ENCODE measurements at places on chromosomes 6 and 20. TPM values are rescaled to one million over a fixed set of nuclear protein-coding genes. Genes with fewer than 3 reads are reported as not detected.

Gene PCSK2
- not detected for total RNA-seq

Gene THBS2
- total RNA-seq, result not detected

Gene BTN1A1
- total RNA-seq, result 0.74 TPM

Gene WFDC5
- not detected for total RNA-seq

Gene CDSN
- not detected for total RNA-seq

GRCh38 chr6:47743744-47744143, 38.1 kb upstream of the OPN5 start:
- H3K4me1 ChIP-seq, result no peaks in the 10 kb centered on the region
- H3K4me3 ChIP-seq, result no peak overlapping the region
- no peak overlapping the region for H3K27ac ChIP-seq
- H3K36me3 ChIP-seq, result no peaks in the 10 kb centered on the region

GRCh38 chr6:37893257-37893656, 73.7 kb downstream of the ZFAND3 start:
- peak overlapping the region; percentile 34 for H3K27ac ChIP-seq
- peak; percentile 12 for DNase-seq
- H3K4me3 ChIP-seq, result peak overlapping the region; percentile 10
- no peaks in the 10 kb centered on the region for H3K27me3 ChIP-seq
- peaks cover 11% of the 10 kb centered on the region for H3K4me1 ChIP-seq

DNA sequence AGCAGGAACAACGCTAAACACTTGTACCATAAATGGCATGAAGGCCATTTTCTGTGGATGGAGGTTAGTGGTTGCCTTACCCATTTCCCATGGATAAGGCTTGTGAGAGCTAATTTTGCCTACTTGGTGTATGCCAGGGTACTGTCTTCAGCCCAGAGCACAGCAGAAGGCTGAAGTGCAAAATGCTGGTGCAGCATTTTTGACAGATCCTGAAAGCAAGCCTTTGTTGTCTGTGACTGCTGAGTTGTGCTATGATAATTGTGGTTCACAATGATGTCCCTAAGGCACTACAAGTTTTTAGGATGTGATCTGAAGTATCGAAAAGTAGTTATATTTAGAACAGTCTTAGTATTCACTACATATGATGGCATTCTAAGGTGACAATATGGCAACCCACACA, 14.7 kb upstream of the HMGN3 start:
- no peaks in the 10 kb centered on the region for H3K27me3 ChIP-seq
- H3K4me3 ChIP-seq, result no peak overlapping the region
- no peaks in the 10 kb centered on the region for H3K36me3 ChIP-seq
- H3K4me1 ChIP-seq, result peaks cover 8% of the 10 kb centered on the region
- H3K27ac ChIP-seq, result no peak overlapping the region

GRCh38 chr6:16803294-16804200, 42.3 kb upstream of the ATXN1 start:
- H3K36me3 ChIP-seq, result no peaks in the 10 kb centered on the region
- H3K4me3 ChIP-seq, result no peak overlapping the region
- no peaks in the 10 kb centered on the region for H3K27me3 ChIP-seq
- no peaks in the 10 kb centered on the region for H3K4me1 ChIP-seq

DNA sequence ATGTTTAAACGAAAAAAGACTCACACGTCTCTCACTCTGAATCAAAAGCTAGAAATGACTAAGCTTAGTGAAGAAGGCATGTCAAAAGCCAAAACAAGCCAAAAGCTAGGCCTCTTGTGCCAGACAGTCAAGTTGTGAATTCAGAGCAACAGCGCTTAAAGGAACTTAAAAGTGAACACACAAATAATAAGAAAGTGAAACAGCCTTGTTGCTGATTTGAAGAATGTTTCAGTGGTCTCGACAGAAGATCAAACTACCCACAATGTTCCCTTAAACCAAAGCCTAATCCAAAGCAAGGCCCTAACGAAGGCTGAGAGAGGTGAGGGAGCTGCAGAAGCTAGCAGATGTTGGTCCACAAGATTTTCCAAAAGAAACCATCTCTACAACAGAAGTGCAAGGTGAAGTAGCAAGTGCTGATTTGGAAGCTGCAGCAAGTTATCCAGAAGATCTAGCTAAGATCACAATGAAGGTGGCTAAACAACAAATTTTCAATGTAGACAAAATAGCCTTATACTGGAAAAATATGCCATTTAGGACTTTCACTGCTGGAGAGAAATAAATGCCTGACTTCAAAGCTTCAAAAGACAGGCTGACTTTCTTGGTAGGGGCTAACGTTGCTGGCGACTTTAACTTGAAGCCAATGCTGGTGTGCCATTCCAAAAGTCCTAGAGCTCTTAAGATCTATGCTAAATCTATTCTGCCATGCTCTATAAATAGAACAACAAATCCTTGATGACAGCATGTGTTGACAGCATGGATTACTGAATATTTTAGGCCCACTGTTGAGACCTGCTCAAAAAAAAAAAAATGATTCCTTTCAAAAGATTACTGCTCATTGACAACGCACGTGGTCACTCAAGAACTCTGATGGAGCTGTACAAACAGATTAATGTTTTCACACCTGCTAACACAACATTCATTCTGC, 40.3 kb downstream of the SEC63 start:
- H3K27ac ChIP-seq, result no peak overlapping the region
- H3K4me1 ChIP-seq, result no peaks in the 10 kb centered on the region
- DNase-seq, result no peak
- no peak overlapping the region for H3K4me3 ChIP-seq
- H3K36me3 ChIP-seq, result peaks cover 9% of the 10 kb centered on the region

DNA sequence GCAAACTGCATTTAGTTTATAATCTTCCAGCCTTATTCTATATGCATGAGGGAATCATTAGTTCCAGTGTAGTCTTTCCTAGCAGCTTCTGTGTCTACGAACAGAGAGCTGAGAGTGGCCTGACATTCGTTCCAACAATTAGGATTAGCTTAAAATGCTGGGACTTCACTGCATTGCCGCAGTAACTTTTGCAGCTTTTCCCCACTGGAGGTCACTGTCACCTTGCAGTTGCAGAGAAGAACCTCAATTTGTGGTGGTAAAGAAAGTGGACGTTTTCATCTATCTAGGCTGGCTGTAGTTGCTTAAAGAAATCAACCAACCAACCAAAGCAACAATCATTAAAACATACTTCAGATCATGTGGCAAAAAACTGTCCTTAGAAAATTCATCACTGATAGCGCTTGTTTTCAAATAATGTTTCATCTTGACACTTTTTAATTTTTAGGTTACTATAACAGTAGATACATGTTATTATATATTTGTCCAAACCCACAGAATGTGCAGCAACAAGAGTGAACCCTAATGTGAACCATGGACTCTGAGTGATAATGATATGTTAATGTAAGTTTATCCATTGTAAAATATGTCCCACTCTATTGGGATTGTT, 12.2 kb downstream of the MYLK4 start:
- H3K4me3 ChIP-seq, result no peak overlapping the region
- no peak overlapping the region for H3K27ac ChIP-seq
- no peaks in the 10 kb centered on the region for H3K36me3 ChIP-seq
- DNase-seq, result peak; percentile 62
- H3K27me3 ChIP-seq, result no peaks in the 10 kb centered on the region

- H3K36me3 ChIP-seq, result no peaks in the 10 kb centered on the region
- H3K4me3 ChIP-seq, result no peak overlapping the region
- no peaks in the 10 kb centered on the region for H3K27me3 ChIP-seq
- no peaks in the 10 kb centered on the region for H3K4me1 ChIP-seq
- DNase-seq, result no peak
These were observed 383.7 kb upstream of the CDH4 start for GRCh38 chr20:60868316-60868891.

DNA sequence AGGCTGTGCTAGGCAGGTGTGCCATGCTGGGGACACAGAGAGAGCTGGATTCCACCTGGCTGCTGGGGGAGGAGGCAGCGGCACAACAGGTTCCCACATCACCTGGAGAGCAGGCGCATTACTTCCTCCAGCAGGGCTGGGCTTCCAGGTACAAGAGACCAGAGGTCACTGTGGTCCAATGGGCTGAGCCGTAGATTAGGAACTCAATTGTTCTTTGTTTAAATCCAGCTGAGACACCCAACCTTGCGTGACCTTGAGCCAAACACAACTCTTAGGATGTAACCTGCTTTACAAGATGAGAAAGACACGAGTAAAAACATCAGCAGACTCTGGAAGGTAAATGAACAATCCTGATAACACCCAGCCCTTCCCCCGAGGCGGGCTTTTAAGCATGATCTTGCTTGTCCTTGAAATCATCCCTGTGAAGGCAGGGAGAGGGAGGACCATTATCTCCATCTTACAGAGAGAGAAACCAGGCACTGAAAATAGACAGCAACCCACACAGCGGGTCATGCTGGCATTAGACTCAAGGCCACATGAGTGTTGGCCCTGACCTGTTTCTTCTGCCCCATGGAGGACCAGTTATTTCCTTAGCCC, 216.5 kb upstream of the RREB1 start:
- no peak for DNase-seq
- no peaks in the 10 kb centered on the region for H3K36me3 ChIP-seq
- no peak overlapping the region for H3K27ac ChIP-seq
- H3K27me3 ChIP-seq, result no peaks in the 10 kb centered on the region

DNA sequence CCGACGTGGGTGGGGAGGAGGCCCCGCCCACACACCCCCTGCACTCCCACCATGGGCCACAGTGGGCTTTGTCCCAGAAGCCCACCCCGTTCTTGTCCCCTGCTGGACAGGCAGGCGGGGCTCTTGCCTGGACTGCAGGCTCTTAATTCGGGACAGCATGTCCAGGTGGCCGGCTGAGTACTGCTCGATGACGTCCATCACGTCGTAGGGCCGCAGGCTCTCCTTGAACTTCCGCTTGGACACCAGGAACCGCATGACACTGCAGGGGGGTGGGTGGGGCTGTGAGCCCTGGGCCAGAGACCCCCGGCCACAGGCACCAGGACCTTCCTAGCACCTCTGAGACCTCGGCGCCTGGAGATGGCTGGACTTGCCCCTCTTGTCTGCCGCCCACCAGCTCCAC, 52.2 kb upstream of the CHRNA4 start:
- no peak overlapping the region for H3K4me3 ChIP-seq
- H3K4me1 ChIP-seq, result no peaks in the 10 kb centered on the region
- DNase-seq, result no peak
- H3K27ac ChIP-seq, result no peak overlapping the region

All from B cell (primary cell).